ENCODE measurements at places on chromosomes 6 and 20. TPM values are rescaled to one million over a fixed set of nuclear protein-coding genes. Genes with fewer than 3 reads are reported as not detected.

- no peak for DNase-seq
Observed at GRCh38 chr6:22326500-22326899, 29.7 kb upstream of the PRL start.

GRCh38 chr6:134029495-134030455, 22.6 kb downstream of the SLC2A12 start:
- DNase-seq, result no peak

DNA sequence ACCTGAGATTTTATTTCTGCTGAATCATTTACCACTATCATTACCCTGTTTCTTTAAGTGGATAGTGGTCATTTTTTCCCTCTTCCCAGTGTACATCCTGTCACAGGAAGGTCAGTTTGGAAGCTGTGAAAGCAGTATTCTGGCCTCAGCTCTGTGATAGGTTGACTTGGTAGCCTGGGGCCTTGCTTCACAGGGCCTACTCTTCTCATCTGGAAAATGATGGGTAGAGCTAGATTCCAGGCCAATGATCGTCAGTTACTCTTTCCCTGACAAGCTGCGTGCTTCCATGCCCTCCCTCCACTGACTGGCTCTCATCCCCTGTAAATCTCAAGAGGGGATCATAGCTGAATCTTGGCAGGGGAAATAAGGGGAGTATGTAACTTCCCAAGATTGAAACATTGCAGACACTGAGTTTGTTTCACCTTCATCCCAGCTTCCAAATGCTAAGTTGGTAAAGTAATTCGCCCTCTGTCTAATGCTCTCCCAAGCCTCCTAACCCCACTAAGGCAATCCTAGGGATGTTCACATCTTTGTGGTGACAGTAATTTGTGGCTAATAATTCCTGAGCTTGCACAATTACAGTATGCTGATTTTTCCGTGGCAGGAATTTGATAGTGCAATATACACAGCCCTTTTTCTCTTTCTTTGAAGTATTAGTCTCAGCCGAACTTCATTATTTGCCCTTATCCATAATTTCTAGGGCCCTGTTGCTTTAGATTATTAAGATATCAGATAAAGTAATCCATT, 51.2 kb downstream of the VAPB start:
- DNase-seq, result no peak

DNA sequence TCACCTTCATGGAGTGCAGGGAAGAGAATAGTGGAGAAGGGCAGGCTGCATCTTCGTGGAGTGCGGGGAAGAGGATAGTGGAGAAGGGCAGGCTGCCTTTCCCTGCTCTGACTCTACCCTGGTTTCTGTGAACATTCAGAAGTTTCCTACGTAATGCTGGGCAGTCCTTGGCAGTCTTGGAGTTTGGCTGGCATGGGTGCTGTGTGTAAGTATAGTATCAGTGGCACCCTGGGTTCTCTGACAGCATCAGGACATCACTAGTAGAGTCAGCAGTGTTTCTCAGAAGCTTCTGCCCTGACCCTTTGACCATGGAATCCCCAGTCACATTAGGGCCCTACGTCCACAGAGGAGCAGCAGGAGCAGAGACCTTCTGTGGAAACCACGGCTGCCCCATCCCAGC, 352.9 kb downstream of the NRN1 start:
- no peak for DNase-seq

GRCh38 chr6:30787954-30788353, 43.6 kb upstream of the IER3 start:
- DNase-seq, result peak; percentile 64

DNA sequence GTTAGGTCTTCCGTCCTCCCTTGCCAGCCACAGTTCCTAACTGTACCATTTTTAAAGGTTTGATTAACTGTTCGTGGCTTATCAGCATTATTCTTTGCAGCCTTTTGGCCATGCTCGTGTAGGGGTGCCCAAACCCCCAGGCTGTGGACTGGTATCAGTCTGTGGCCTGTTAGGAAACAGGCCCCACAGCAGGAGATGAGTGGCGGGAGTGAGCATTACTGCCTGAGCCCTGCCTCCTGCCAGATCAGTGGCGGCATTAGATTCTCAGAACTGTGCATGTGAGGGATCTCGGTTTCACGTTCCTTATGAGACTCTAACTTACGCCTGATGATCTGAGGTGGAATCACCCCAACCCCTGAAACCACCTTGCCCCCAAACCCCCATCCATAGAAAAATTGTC, 79.3 kb downstream of the TBC1D7 start:
- DNase-seq, result no peak

DNA sequence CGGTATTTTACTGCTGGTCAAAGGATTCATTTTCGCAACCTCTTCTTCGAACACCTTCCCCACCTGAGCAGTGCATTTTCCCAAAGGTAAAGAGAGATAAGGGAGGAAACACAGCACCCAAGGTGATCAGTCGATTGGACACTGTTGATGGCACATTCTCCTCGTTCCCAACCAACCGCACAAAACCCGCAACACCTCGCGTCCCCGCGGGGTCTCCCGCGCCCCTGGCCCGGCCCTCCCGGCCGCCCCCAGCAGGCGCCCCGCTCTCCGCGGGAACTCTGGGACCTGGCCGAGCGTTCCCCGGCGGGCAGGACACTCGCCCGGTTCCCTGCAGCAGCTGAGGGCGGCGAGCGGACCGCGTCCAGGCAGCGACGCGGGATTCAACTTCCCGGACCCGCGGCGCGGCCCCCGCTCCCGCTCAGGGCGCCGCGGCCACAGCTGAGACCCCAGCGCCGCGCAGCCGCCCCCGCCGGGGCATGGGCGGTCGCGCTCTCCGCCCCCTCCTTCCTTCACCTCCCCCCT, 506 bp downstream of the RGS17 start:
- DNase-seq, result no peak

- DNase-seq, result no peak
Observed at GRCh38 chr6:12296255-12296573, 6.1 kb downstream of the EDN1 start.

DNA sequence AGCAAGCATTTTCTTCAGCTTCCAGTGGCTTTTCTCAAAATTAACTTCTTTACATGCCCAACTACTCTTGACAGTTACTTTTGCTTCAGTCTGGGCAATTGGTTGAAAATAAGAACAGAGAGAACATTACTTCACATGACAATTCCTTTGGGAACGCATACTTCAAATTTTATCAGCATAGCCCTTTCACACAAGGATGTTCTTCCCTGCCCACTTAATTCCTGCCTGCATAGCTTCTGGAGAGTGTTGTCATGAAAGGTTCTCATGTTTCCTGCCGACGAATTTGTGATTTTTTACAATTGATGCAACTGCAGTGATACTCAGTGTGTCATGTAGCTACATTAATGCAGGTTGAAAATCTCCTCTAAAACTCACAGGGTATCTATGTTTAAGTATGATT, 22.0 kb upstream of the SNRNP48 start:
- DNase-seq, result no peak

DNA sequence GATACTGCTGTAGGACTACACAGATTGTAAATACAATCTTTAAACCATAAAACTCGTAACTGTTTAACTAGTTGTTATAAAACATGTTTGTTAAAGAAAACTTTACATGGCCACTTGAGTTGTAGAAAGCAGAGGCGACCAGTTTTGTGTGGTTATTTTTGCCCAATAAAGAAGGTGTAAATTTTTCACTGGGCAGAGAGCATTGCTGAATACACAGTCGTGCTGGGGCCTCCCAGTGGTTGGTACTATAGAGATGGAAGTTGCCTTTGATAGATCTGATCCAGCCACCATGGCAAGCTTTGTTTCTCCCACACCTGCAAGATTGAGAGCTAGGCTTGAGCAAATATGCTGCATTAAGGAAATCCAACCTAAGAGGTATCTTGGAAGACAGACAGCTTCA, 34.0 kb upstream of the YWHAB start:
- no peak for DNase-seq

- no peak for DNase-seq
Observed at GRCh38 chr20:54559890-54560289, 84.5 kb downstream of the DOK5 start.

DNA sequence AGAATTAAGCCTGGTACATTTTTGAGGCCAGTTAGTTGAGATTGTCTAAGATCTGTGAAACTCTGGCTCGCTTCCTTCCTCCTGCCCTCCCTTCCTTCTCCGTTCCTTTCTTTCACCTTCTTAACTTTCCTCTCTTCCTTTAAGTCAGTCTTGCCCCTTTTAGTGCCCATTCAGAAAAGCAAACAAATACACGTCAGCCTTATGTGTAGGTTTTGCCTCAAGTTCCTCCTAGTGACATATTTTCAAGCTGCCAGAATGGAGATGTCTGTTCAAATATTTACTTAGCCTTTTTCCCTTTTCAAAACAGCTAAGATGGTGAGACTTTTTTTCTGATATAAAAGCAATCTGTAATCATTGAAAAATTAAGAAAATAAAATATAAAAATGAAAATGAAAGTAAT, 178.4 kb downstream of the FARS2 start:
- DNase-seq, result no peak

- no peak for DNase-seq
Observed at GRCh38 chr6:86331265-86331840, 606.0 kb upstream of the HTR1E start.

- DNase-seq, result no peak
Observed at GRCh38 chr20:20752712-20753111, 40.3 kb upstream of the RALGAPA2 start.

DNA sequence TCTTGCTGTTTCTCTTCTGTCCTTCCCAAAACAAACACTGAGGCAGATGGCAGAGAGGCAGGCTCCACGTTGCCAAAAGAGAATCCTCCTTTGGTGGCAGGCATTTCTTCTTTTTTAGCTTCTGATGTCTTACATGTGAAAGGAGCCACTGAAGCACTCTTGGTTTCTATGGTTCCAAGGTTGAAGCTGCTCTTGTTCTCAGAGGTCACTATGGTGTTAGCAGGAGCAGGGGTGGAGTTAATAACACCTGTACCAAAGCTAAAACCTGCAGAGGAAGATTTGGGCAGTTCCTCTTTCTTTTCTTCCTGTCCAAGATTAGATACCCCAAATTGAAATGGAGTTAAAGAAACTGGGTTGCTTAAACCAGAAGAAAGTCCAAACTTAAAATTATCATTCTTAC, 28.8 kb downstream of the FAM8A1 start:
- no peak for DNase-seq

DNA sequence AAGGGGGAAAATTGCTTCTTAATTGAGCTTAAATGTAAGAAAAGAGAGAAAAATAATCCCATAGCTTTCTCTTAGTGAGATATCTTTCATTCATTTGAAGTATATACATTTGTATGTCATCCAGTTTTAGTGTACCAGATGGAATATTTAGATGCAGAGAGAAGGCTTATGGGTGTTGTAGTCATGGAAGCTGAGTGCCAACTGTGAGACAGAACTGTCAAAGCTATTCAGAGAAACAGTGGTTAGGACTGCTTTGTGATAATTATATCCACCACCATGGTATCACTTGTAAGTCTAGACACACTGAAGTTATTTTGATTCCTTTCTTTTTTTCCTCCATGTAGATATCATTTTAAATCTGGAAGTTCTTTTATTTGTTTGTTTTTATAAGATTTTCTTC, 524.3 kb upstream of the EPHA7 start:
- DNase-seq, result no peak

DNA sequence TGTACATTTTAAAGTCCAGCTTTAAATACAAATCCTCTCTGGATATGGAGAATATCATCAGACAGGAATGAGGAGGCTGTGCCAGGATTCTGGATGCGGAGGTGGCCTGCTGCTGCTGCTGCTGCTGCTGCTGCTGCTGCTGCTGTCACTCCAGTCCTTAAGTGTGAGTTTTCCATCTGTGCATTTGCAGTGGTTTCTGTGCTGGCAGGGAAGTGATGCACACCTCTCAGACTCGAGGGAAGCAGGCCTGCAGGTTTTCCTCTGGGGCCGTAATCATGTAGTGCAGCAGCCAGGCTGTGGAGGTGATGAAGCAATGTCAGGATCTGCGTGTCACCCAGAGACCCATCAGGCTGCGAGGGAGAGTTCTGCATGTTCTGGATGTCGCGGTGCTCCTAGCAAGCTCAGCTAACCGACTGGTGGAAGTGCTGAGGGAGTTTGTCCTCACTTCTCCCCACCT, 32.0 kb downstream of the CFAP61 start:
- DNase-seq, result no peak

Gene KCNQ2
- not detected for total RNA-seq

Gene PCK1
- 0.33 TPM for total RNA-seq
